HuH-7 (cell line): ENCODE measurements at places on chromosomes 2 and 18.

DNA sequence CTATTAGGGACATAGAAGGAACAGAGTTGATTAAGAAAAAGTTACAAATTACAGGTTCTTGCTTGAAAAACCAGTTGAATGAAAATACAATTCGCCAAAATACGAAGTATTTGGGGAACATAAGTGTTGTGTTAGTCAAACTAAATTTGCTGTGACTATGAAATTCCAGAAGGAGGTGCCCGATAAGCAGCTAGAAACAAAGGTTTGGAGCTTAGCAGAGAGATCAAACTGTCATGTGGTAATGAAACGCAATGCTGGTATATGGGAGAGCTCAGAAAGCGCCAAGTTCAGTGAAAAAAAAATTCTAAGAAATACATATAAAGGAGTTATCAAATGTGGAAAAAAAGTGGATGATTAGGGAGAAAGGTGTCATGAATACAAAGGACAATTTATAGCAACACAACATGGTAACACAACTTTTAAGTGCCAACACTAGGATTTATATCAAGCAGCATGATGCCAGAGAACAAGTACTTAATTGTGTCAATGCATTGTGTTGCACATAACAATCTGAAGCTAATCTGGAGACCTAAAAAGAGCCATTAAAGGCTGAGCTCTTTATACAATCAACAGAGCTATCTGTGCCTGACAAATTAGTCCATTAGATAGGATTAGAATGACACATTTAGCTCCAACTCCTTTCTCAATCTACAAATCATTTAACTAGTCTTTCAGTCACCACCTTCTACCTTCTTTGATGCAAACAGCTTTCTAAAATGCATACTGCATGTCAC, 31.2 kb downstream of the SMAD2 start:
- no peak for DNase-seq

DNA sequence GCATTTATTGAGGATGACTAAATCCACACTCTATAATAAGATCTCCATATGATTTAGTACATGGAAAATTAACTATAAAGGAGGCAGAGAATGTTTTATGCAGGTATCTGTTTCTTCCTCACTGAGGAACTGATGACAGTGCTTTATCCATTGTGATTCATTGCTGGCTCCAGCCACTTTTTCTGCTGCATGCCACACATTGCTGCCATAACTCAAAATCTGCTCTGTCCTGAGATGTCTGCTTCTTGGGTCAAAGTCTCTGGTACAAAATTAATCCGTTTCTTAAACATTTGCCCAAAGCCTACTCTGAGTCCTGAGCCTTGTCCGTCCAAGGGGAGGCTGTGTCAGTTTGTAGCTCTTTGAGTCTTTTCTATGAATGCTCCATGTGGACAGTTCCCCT, 15.5 kb upstream of the ARHGAP28 start:
- no peak for DNase-seq

GRCh38 chr2:328761-329160, 40.9 kb upstream of the ALKAL2 start:
- no peak for DNase-seq

- DNase-seq: no peak
Measured at GRCh38 chr2:227536445-227536844, 62.2 kb upstream of the SCYGR2 start.

DNA sequence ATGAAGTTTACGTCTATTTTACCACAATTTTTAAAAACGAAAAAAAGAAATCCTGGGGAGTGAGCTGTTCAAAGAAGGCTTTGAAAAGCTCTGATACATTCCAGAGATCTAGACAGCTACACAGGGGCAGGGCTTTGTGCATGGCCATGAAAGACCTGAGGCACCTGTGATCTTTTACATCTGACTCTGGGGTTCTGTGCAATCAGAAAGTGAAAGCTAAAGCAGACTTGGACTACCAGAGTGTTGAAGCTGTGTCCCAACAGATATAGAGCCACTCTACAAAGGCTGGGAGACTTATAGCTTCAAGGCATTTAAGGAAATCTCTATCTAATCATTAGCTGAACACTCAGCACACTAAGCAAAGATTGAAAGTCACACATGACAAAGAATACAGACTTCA, 34.1 kb downstream of the PARD6G start:
- no peak for DNase-seq

DNA sequence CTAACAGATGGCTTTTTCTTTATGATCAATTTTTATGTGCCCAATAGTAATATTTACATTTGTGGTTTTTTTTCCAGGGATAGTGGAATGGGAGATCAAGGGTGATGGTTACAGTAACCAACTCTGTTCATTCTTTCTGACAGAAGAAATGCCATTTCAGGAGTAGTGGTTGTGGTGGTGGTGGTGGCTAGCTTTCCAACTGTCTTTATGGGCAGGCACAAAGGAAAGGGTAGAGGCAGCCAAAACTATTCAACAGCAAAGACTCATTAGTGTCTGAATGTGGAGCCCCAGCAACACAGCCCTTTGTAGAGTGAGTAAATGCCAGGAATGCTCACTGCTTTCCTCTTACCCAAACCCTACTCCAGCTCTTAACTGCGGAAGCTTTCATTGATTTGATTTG, 227.7 kb downstream of the RND3 start:
- DNase-seq: no peak

GRCh38 chr18:63312737-63313395, 6.7 kb downstream of the BCL2 start:
- no peak for DNase-seq

DNA sequence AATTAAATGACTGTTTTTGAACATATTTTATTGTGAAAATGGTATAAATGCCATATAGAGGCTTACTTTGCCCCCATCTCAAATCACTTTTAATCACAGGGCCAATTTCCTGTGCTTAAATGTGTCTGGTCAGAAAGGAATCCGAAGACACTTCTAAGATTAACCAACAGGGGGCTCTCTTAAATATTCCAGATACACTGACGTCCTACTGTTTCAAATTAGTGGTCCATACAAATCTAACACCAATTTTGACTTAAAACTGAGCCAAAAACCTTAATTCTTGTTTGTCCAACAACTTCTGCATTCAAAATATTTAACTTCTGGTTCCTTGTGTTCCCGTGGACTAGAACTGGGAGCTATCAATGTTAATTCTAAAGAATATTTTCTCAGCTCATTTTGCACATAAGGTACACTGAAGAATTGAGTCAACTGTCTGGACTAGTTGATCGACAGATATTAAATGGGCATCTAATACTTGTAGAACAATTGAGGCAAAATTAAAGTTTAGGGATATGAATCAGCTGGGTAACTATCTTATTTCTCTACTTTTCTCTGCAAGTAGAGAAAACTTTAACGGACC, 557.5 kb downstream of the ARHGAP15 start:
- peak; percentile 12 for DNase-seq

DNA sequence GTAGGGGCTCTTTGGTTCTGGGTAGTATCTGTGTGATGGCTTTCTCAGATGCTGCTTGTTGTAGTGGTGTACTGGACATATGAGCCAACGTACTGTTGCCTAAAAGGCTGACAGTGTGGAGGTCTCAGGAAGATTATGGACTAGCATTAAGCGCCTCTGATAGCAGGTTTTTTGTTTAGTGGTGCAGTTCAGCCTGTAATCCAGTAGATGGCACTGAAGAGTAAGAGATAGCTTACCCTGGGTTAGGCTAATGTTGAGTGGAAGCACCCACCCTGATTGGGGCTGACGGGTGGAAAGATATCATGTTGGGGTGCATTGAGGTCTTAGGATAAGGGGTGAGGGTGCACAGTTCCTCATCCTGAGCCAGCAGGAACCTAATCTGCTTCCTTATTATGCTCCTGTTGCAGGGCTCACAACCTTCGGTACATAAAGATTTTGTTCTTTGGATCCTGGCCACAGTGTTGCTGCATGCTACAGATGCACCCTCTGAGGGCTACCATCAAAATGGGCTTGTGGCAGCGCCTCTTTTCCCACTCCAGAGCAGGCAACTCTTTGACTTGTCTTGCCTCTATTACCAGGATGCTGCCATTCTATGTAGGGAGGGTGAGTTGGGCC, 79.6 kb downstream of the MSTN start:
- DNase-seq: peak; percentile 28

GRCh38 chr2:88489181-88489580, 36.7 kb upstream of the FOXI3 start:
- DNase-seq: no peak

DNA sequence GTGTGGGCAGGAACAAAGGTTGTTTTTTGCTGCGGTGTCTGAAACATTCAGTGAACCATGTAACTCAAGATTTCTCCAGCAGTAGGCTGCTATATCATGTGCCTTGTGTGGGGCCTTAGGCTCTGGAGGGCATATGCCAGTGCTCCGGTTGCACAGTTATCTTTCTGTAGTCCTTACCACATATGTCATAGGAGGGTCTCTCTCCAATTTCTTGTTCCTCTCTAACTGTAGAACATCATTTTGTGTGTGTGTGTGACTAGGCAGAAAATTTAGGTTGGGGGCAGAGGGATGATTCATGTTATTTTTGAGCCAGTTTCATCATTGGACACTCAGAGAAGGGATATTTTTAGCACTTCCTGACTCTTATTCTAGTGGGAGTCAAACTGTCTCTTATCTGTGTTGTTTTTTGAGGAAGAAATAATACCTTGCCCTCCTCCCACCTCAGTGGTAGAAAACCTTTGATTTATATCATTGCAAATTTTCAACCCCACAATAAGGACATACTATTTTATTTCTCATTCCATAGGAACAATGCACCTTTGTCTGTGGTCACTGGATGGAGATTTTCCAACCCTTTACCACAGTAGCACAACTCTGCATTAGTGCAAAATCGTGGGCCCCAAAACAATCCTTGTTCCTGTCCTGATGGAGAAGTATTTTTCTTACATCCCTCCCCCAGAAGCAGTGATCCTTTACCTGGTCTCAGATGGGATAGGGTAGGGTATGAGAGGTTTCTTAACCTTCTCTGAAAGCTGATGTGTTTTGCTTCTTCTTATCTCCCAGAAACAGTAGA, 113.9 kb downstream of the CCDC74A start:
- DNase-seq: no peak

- no peak for DNase-seq
Measured at GRCh38 chr2:214492152-214492551, 81.3 kb downstream of the VWC2L start.

- DNase-seq: no peak
Measured at GRCh38 chr18:57775937-57776336, 27.2 kb downstream of the ATP8B1 start.

DNA sequence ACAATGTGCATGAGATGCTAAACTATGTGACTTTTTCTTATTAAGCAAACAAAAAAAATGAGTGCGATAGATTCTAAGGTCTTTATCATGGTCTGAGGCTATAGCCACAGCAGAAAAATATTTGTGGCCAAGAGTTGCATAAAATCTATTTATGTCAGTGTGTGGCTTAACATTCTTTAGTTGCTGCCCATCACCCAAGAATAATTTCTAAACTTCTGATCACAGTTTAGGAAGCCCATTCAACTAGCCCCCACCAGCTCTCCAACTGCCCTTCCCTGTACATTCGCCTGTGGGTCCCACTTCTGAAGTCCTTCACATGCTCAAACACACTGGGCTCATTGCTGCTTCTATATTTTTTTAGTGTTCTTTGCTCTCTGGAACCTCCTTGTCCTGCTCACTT, 107.1 kb downstream of the CTNNA2 start:
- no peak for DNase-seq

GRCh38 chr2:12201369-12201768, 454.9 kb downstream of the LPIN1 start:
- no peak for DNase-seq

- DNase-seq: no peak
Measured at GRCh38 chr2:232374356-232374755, 4.2 kb upstream of the ALPP start.
